Activated CD4-positive, alpha-beta T cell treated with anti-CD3 and anti-CD28 coated beads for 24 hours (primary cell): ENCODE measurements at places on chromosomes 7 and 10.

- DNase-seq = no peak
Observed at GRCh38 chr7:66250711-66251110, 45.6 kb downstream of the TPST1 start.

DNA sequence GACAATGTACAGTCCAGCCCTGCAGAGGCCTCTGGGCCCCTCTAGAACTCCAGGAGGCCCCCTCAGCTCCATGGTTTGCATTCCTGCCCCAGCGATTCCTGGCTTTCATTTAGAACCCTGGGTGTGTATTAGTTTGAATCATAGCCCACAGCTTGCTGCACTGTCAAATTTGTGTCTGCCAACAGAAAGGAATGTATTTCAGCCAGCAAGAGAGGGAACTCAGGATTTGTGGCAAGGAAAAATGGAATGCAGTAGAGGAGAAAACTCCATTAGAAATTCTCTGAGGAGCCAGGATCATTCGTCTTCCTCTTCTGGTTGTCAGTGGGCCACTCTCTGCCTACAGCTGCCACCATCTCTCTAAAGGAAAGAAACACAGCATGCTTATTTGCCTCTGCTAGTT, 27.9 kb upstream of the WDR11 start:
- no peak for DNase-seq

DNA sequence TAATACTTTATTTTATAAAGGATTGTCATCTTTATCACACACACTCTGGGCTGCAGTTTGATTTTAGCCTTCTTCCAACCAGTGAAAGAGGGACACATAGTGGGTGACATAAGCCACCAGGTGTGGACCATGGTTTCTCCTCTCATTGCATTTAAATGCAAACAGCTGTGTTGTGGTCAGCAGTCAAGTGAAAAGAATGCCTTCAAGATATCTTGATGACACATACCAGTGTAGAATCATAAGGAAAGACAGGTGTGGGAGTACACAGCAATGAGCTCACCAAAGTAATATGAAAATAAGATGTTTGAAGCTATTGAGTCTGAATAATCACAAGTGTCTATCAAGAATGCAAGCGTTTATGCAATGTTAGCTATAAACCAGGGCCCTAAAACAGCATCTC, 580.0 kb downstream of the XPNPEP1 start:
- DNase-seq = no peak

GRCh38 chr7:106538638-106539037, 122.3 kb downstream of the CCDC71L start:
- DNase-seq = no peak

GRCh38 chr7:17985473-17986239, 42.0 kb downstream of the PRPS1L1 start:
- no peak for DNase-seq

- DNase-seq = no peak
Observed at GRCh38 chr10:124619195-124619594, 125.0 kb downstream of the FAM53B start.

DNA sequence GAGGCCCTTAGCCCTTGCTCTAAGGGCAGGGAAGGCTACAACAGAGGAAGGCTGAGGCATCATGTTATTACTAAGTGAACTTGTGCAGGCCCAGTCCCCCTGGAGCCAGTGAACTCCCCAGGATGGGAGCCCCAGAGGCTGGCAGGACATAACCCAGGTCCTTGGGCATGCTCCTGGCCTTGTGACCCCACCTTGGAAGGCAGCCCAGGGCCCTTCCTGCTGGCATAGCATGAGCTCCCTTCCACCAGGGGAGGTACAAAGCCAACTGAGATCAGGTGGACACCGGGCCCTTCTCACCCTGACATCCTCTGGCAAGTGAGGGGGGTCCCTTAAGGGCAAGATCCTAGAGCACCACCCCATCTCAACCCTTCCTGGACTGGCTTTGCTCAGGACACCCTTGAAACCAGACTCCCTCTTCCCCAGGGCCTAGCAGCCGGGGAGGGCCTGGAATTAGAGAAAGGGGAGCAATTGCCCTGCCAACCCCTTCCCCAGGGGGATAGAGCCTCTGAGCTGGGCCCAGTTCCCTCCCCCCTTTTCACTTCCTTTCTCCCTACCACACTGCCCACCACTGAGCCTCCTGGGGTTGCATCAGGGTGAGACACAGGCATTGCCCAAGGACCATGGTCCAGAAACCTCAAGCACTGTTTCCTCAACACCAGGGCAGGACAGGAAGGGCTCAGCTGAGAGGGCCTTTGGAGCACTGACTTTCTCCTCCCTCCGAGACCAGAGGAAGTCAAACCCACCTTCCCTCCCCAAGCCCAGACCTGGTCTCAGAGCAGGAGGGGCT, 1.8 kb upstream of the VSIR start:
- no peak for DNase-seq

DNA sequence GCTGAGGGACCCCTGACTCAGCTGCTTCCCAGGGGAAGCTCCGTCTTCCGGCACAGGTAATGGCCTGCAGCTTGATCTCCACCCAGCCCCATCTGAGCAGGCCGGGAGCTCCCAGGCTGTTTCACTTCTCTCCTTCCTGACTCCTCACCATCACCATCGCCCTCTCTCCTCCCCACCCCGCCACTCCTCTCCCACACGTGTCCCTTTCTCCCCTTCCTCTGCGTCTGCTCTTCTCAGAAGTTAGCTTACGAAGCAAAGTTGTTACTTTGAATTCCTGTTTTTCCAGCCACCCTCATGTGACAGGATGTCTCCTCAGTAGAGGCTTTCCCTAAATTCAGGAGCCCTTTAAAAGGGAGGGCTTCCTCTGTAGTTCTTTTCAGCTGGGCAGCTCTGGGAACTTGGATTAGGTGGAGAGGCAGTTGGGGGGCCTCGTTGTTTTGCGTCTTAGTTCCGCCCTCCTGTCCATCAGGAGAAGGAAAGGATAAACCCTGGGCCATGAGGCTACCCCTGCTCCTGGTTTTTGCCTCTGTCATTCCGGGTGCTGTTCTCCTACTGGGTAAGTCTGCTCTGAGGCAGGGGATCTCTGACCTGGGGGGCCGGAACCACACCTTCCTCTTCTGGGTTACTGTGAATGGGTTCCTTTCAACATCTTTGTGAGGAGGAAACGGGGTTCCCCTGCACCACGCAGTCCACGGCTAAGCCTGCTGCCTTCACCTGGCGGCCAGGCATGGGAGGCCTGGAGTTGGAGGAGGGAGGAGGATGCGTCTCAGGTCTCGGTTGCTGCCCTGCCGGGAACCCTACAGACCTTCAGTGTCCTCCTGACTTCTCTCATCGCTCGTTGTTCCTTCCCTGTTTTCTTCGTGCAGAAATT, at the start of gene MRC1:
TSS of gene MRC1 (plus strand) at position 378 of the 871 bp plus-strand sequence. CDS start at position 496, 118 bp downstream.
- no peak for DNase-seq

DNA sequence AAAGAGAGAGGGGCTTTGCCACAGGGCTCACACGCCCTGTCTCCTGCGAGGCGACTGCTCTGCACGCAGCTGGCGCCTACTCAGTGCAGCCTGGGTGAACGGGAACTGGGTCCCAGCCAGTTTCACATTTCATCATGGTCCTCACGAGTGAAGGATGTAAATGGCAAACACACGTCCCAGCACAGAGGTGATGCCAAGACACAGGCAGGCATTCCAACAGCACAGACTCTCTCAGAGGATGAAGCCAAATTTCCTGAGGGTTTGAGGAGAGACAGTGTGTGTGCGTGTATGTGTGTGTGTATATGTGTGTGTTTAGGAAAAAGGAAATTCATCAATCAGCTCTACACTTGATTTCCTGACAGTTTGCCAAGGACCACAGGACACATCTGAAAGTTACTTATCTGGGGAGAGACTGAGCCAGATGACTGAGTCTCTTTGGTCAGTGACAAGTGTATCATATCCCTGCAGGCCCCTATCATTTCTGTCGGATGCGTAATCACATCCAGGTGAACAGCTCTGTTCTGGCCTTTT, 53.9 kb downstream of the CHST15 start:
- DNase-seq = no peak

DNA sequence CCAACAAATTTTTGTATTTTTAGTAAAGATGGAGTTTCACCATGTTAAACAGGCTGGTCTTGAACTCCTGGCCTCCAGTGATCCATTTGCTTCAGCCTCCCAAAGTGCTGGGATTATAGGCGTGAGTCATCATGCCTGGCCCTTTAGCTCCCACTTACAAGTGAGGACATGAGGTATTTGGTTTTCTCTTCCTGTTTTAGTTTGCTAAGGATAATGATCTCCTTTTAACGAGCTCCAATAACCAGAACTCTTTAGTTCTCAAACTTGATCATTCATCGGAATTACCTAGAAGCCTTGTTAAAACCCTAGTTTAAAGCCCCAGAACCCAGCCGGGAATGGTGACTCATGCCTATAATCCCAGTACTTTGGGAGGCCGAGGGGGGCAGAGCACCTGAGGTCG, 481.4 kb downstream of the TYW1 start:
- DNase-seq = no peak

DNA sequence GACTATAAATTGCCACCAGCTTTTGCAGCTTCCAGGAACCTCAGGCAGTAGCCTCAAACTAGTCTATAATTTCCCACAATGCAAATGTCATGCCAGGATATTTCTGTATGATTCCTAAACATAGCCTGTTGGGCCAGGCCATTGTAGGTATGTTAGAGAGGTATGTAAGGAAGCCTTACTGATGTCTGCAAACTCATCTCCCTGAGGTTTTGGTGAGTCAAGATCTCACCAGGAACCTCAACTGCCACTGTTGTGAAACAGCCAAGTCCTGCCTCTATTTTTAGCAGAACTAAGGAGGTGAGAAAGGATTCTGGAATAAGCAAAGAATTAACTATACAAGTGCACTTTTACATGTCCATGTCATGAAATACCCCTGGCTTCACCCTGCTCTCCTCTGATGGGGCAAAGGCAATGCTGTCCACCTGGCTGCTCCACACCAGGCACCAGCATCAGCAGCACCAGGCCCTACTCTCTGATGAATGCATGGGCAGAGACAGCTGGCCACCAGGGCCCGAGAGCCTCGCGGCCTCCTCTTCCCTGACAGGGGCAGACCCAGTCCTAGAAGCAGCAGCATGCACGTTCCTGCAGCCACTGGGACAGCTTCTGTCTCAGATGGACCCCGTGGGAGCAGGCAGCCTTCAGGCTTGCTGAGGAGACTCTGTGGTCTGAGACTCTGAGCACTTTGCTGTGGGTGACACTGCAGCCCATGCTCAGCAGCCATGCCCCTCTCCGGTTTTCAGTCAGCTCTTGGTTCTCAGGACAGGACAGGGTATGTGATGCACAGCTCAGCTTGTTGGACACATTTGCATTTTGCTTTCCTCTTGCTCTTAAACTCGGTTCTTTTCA, 147.3 kb downstream of the ZMYND11 start:
- no peak for DNase-seq

DNA sequence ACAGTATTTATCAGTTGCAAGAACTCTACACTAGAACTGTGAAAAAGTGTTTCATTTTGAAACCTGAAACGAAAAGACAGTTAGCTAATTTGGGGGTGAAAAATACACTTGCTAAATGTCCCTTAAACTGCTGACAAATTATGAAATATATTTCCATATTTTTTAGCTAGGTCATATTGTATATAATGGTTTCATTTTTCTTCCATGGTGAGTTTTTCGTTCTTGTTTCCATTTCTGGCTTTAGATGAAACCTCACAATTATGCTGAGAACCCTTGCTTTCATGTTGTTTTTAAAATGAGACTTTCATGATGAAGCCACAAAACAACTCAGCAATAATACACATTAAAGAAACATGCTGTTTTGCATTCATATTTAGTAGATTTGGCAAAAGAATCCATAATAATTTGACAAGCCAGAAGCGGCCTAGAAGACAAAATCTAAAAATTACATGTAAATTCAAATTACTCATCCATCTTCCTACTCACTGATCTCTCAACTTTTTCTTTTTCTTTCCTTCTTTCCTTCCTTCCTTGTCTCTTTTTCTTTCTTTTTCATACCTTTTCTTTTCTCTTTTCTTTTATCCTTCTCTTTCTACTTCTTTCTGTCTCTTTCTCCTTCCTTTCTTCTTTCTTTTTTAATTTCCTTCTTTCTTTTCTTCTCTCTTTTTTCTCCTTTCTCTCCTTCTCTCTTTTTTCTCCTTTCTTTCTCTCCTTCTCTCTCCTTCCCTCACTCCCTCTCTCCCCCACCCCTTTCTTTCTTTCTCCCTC, 46.5 kb upstream of the ITGB8 start:
- DNase-seq = no peak

DNA sequence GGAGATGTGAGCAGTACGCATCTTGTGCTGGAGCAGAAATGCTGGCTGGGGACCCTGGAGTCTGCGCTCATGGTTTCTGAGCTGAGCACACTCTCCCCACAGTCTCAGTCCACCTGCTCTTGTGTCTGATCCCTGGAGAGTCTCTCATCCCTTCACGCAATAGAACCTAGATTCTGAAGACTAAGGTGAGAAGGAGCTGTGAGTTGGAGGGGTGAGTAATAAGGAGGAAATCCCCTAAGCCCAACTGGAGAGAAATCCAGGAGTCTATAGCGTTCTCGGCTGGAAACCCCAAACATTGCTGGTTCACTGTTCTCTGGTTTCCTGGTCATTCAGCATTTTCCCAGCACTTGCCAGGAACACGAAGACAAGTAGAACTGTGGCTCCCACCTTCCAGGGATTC, 68.3 kb upstream of the SMNDC1 start:
- no peak for DNase-seq

GRCh38 chr10:6944436-6944835, 364.4 kb upstream of the PRKCQ start:
- no peak for DNase-seq

- DNase-seq = no peak
Observed at GRCh38 chr7:25032774-25033743, 53.1 kb upstream of the OSBPL3 start.

DNA sequence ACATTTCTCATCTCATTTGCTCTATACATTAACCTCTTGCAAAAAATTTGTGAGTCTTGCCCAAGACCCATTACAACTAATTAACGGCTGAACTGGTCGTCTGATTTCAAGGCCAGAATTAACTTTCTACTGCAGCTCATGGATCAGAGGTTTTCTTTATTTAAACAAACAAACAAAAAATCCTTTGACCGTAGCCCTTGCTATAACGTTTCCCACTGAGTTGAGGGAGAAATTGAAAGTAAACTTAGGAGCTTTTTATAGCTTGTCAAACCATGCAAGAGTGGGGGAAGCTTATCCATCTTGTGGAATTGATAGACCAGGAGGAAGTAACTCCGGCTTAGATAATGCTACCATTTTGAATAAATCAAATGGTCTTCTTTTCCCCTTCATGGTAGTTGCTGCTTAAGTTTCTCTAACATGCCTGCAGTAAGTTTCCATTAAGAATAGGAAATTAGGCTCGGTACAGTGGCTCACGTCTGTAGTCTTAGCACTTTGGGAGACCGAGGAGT, 3.3 kb downstream of the SRGN start:
- DNase-seq = no peak

- no peak for DNase-seq
Observed at GRCh38 chr7:44279731-44280505, 45.5 kb downstream of the CAMK2B start.

DNA sequence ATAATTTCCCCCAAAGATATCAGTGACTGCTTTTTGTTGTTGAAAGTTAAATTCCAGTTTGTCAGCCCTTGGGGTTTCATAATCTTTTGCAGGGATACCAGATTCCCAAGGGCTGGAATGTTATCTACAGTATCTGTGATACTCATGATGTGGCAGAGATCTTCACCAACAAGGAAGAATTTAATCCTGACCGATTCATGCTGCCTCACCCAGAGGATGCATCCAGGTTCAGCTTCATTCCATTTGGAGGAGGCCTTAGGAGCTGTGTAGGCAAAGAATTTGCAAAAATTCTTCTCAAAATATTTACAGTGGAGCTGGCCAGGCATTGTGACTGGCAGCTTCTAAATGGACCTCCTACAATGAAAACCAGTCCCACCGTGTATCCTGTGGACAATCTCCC, 3.2 kb downstream of the CYP26A1 start:
- DNase-seq = no peak
